ENCODE measurements at places on chromosomes 2 and 18. TPM values are rescaled to one million over a fixed set of nuclear protein-coding genes. Genes with fewer than 3 reads are reported as not detected.

- no peak for DNase-seq
Observed at GRCh38 chr2:17912266-17912691, 33.8 kb downstream of the KCNS3 start.

The SERPINB7 gene
- total RNA-seq, result not detected

GRCh38 chr18:57073501-57074187 is 73.2 kb upstream of the BOD1L2 start:
- DNase-seq, result no peak

DNA sequence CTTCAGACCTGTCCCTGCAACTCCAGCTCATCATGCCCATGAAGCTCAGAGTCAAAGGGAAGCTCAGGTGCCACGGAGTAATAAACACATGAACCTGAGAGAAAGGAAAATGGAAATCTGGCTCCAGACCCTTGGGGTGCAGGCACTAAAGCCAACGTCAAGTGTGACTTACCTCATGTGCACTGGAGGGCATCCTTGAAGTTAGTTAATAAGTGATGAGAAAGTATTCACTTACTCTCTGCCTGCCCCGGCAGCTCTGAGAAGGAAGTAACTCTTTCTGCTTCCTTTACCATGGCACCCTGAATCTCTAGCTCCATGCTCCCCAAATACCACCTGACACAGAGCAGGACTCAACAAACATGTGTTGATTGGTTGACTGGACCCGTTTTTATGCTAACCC is 21.4 kb upstream of the AGAP1 start:
- no peak for DNase-seq

The ZNF519 gene
- 6.1 TPM for total RNA-seq

DNA sequence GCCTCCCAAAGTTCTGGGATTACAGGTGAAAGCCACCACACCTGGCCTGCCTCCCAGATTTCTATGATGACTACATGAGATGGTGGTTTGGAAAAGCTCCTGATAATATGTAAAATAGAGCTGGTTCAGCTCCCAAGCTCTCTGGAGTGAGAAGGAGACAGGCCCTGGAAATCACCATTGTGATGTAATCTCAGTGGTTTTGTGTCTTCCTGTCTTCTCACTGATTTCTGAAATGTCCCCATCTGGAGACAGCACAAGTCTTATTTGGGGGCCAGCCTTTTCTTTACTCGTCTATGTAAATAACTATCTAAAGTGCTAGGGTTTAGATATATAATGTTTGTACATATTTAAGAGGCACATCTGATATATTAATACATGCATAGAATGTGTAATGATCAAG is 64.0 kb downstream of the CCNT2 start:
- no peak for DNase-seq

The SKA1 gene
- 1.5 TPM for total RNA-seq

- DNase-seq, result no peak
Observed at GRCh38 chr2:187446711-187447110, 1.3 kb downstream of the CALCRL start.

GRCh38 chr18:50194631-50195532 is at the start of gene MYO5B:
MYO5B (minus strand) TSS chr18:50195147; CDS start chr18:50194793, 354 bp downstream.
- DNase-seq, result peak; percentile 29

DNA sequence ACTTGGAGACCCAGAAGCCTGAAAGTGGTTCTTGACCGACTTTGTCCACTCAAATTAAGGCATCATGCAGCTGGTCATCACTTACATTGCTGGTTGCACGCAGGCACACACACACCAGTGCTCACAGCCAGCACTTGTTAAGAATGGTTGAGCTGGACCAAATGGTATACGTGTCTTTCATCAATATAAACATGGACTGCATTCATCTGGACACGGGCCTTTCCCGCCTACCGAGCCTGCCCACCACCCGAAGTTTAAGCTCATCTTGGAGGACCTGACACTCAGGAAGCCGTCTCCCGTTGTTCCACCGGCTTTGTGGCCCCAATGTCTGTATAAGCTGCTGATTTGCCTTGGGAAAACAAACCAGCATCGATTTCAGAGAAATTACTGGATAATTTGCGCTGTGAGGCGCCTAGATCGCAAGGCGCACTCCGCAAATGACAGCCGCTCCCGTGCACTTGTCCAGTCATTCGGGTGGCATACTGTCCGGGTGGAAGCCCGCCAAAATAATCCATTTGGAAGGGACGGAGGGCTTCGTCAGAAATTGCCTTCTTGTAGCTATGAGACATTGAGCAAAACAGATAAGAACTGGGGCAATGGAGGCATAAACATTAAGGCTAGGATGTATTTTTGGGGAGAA is 40.1 kb upstream of the AKAIN1 start:
- DNase-seq, result no peak

DNA sequence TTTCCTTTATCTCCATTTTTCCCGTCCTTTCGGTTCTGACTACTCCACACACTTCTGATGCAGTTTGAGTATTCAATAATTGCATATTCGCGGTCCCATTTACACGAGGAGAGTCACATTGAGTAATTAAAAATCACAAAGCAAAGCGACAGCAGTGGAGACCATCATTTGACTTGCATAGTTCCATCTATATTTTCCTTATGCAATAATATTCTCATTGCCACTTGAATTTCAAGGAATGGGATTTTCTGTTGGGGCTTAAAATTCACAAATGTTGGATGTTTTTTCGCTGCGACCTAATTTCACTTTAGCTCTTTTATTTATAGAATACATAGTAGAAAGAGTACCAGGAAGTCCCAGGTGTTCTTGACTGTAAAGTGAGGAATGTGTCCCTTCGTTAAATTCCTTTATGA is 186.8 kb downstream of the ZEB2 start:
- DNase-seq, result no peak

The MATN3 gene
- total RNA-seq, result 0.23 TPM

DNA sequence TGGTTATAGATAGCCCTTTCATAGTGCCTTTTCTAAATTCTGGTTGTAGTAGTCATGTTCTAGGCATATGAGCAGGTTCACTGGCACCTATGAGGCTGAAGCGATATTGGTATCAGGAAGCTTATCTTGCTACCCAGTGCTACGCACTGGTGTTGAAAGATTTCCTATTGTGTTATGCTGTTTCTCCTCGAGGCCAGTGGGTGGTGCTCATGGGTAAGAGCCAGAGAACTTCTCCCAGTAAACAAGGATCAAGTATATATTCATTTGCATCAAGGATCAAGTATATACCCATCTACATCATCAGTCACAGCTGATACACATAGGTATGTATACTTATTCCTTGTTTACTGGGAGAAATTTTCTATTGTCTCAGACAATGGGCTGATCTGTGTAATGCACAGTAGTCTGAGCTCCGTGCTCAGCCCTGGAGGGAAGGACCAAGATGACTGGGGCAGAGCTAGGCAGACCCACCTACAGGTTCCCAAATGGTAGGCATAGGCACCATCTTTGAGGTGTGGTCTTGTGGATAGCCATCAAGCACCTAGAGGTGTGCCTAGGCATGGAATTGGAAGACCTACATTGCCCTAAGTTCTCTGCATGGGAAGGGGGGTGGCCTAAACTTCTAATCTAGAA is 101.2 kb upstream of the GALNT13 start:
- DNase-seq, result no peak

GRCh38 chr2:219870041-219870440 is 242.6 kb downstream of the SLC4A3 start:
- no peak for DNase-seq

- DNase-seq, result no peak
Observed at GRCh38 chr2:26883956-26884355, 36.0 kb downstream of the DPYSL5 start.

The CLHC1 gene
- total RNA-seq, result 10.3 TPM

- no peak for DNase-seq
Observed at GRCh38 chr2:224157655-224158054, 118.6 kb upstream of the SERPINE2 start.

DNA sequence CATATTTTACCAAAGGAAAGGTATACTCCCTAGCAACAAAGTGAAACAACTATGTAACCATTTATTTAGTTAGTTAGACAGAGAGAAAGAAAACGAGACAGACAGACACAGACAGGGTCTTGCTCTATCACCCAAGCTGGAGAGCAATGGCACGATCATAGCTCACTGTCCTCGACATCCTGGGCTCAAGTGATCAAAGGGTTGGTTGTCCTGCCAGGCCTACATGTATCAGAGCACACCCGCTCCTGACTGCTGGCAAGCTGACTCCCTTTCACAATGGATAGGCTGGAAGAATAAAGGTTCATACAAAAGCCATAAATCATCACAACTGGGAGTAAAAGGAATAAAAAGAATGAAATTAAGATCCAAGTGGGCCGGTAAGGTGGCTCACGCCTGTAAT is 53.5 kb downstream of the ATL2 start:
- DNase-seq, result no peak

The HMSD gene
- total RNA-seq, result not detected

The TRABD2A gene
- total RNA-seq, result 77.3 TPM

The SPATA3 gene
- total RNA-seq, result not detected

GRCh38 chr2:227054006-227054405 is 110.0 kb downstream of the COL4A4 start:
- DNase-seq, result no peak

The GPATCH11 gene
- 12.5 TPM for total RNA-seq

DNA sequence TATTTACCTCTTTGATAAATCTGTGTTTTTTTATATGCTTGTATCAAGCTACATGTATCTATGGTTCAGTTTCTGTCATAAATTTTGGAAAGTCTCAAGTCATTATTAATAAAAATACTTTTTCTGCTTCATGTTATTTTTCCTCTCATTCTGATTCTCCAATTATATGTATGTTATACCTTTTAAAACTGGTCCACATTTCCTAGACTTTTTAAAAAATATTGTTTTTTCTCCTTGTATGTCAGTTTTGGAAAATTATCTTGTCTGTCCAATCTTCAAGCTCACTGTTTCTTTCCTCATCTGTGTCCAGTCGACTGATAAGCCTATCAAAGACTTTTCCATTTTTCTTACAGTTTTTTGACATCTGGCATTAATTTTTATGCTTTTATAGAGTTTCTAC is 253.4 kb downstream of the ASXL3 start:
- no peak for DNase-seq

The GALNT5 gene
- not detected for total RNA-seq

The MEP1B gene
- not detected for total RNA-seq

DNA sequence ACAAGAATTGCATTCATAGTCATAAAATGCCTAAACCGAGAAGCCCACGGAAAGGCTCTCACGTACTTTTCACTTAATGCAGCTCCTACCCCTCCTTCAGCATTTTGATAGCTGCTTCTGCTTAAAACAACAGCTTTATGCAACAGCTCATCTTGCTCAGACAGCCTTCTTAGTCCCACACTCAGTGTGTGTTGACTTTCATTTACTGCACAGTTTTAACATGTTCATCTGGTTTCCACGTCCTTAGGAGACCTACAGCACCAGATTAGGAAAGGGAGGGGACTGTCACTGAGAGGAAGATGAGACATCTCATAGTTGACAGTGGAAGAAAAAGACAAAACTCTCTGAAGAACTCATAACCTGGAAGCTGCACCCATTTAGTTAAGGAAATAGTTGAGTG is 435.4 kb downstream of the SETBP1 start:
- no peak for DNase-seq

- DNase-seq, result no peak
Observed at GRCh38 chr2:218238887-218239286, 21.9 kb downstream of the ARPC2 start.

GRCh38 chr2:45872211-45872610 is 220.7 kb downstream of the PRKCE start:
- DNase-seq, result no peak

The BOD1L2 gene
- total RNA-seq, result not detected

The LBH gene
- total RNA-seq, result 323 TPM

DNA sequence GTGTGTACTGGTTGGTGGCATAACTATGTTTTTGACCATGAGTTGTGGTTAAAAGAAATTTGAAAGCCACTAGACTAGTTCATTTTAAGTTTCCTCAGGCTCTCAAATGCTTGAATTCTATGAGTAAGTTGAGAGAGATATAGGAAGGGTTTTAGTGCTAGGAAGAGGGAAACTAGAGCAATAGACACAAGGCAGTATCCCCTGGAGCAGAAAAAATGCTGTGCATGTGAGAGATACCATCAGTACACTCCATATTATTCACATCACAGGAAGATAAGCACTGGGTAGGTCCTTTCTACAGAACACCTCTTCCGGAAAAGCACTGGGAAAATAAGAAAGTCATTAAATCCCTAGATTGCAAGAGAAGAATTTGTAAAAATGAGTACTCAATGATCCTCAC is 19.3 kb upstream of the DSG3 start:
- no peak for DNase-seq

DNA sequence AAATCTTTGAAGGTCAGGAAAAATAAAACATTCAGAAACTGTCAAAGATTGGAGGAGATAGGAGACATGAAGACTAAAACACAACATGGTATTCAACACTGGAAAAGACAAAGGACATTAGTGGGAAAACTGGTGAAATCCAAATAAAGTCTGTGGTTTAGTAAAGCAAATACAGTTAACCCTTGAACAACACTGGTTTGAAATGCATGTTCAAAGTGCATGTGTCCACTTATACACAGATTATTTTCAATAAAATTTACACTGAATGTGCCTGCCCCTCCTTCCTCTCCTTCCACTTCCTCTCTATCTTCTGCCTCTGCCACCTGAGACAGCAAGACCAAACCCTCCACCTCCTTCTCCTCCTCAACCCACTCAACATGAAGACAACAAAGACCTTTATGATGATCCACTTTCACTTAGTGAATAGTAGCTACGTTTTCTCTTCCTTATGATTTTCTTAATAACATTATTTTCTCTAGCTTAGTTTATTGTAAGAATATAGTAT is 14.5 kb downstream of the OLA1 start:
- no peak for DNase-seq

GRCh38 chr18:12639990-12640880 is 17.7 kb downstream of the SPIRE1 start:
- DNase-seq, result no peak

The IL1RL1 gene
- total RNA-seq, result 0.19 TPM

DNA sequence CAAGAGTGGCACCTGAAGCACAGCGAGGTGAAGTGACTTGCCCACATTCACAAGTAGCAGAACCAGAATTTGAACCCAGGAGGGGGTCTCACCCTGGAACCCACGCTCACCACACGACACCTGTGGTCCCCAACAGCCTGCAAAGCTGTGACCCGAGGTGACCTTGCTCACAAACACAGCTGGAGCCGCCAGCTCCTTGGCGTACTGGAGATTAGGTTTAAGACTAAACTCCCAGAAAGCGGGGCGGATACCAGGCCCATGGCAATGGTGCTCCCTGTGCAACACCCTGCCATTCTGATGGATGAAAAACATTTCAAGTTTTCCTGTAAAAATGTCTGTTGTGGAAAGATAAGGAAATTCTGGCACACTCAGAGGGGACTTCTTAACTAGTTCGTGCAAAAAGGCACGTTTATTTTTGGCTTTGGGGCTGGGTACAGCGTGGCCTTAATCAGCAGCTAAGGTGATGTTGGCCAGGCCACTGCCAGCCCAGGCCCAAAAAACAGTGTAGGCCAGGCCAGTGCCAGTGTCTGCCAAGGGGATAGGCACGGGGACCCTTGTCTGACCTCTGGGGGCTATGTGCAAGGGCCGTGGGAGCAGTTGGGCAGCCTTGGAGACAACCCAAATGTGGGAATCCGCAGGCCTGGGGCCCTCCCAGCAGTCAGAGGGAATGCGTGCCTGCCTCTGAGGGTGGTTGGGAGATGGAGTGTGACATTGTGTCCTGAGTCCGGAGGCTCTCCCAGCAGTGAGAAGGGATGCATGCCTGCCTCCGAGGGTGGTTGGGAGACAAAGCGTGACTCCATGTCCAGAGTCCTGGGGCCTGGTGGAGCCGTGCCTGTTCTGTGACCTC is 185.0 kb upstream of the HS6ST1 start:
- DNase-seq, result no peak
